ENCODE measurements at places on chromosomes 1 and 21. TPM values are rescaled to one million over a fixed set of nuclear protein-coding genes. Genes with fewer than 3 reads are reported as not detected.

Gene RGS4
- 52.0 TPM for total RNA-seq

Gene L1TD1
- total RNA-seq: not detected

DNA sequence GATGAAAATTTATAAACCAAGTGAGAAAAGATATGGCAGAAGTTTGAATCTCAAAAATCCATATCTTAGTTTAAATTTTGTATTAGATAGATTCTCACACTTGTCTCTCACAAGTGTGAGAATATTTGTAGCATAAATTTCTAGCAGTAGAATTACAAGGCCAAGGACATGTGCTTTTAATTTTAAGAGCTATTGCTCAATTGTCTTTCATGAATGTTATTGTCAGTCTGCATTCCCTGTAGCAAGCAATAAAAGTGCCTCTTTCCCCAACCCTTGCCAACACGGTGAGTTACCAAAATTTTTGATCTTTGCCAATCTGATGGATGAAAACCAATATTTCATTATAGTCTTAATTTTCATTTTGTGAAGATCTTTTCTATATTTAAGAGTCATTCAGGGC lies 64.0 kb downstream of the CTH start:
- DNase-seq: no peak

GRCh38 chr1:231983588-231984193 lies 357.1 kb downstream of the DISC1 start:
- DNase-seq: no peak

GRCh38 chr1:78745111-78745510 lies 95.5 kb downstream of the IFI44 start:
- DNase-seq: no peak

DNA sequence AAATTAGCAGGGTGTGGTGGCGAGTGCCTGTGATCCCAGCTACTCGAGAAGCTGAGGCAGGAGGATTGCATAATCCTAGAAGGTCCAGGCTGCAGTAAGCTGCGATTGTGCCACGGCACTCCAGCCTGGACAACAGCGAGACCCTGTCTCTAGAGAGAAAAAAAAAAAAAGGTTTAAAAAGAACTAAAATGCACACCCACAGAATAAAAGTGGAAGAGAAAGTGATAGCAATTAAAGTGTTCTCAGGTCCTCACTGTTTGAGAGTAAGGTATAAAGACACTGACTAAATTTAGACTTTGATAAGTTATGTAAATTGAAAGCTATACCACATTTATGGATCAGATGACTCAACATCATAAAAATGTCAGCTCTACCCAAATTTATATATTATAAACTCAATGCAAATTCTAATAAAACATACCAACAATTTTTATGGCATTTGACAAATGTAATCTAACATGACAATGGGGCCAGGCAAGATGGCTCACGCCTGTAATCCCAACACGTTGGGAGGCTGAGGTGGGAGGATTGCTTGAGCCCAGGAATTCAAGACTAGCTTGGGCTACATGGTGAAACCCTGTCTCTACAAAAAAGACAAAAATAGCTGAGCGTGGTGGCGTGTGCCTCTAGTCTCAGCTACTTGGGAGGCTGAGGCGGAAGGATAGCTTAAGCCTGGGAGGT lies 11.8 kb downstream of the ZBTB17 start:
- no peak for DNase-seq

- no peak for DNase-seq
These were observed 92.6 kb upstream of the VAV3 start for GRCh38 chr1:108057541-108057940.

DNA sequence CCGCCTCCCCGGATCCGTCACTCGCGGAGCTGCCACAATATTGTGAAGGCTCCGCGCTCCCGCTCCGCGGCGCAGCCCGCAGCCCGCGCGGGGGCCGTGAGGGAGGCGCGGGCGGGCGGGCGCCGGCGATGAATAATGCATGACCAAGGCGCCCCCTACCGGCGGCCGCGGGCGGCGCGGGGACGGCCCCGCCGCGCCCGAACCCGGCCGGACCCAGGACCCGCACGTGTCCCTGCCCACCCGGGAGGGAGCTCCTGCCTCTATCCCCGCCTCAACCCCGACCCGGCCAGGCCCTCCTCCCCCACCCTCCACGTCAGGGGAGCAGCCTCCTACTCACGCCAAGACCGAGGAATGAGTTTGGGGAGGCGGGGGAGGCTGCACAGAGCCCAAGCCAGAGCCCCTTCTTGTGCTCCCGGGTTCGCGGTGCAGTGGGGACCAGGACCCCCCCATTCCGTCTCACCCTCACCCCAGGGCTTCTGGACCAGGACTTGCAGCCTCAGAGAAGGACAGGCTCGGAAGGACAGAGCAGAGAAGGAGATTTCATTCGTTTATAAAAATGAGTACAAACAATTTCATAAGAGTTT lies 70.8 kb upstream of the CASZ1 start:
- DNase-seq: no peak

DNA sequence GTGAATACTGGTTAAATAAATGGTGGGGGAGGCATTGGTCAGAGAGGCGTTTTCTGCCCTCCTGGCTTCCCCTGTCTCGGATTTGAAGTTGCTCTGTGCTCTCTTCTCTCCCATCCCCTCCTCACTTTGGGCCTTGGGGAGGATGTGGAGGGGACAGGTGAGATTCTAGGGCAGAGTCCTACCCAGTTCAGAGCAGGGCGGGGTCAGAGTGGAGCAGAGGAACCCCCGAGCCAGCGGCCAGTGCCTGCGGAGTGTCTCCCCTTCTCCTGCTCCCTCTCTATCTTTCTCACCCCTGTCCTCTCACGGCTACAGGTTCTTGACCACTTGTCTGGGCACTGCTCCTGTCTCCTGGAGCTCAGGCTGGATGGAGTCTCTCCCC lies 8.1 kb downstream of the KNCN start:
- no peak for DNase-seq

DNA sequence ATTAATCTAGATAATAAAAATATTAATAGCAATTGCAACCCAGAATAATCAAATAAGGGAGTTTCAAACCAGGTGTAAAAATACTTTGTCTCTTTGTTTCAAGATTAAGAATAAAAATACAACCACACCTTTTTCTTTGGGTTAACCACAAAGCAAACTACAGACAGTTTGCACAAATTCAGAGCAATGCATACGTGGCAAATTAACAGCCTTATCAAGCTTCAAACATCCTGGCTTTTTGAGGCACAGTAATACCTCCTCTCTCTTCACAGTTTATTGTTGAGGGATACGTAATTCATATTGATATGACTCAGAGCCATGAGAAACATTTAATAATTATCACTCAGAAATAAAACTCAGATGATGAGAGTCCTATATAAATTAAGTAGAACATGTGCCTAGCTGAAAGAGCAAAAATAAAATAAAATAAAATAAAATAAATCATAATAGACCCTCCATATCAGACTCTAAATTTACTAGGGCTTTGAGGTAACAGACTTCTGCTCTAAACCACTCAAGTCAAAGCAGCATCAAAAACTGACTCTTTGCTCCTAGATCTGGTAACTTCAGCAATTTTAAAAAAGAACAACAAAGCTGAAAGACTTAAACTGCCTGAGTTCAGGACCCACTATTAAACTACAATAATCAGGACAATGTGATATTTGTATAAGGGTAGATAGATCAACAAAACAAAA lies 11.4 kb downstream of the EDEM3 start:
- DNase-seq: no peak

DNA sequence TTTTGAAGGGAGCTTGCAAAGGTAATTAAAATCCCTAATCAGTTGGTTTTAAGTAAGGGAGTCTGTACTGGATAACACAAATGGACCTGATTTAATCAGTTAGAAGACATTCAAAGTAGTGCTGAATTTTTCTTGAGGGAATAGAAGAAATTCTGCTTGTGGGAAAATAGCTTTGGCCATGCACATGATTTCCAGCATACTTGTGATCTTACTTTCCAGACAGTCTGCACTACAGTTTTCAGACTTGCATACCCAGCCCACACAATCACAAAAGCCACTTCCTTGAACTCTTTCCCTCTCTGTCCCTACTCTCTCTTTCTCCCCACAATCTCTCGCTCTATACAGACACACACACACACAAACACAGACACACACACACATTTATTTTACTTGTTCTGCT lies 852.1 kb downstream of the PLA2G4A start:
- DNase-seq: no peak

All from thoracic aorta (tissue), 2 donors.